Naive thymus-derived CD4-positive, alpha-beta T cell (primary cell): ENCODE measurements at places on chromosomes 1 and 21. TPM values are rescaled to one million over a fixed set of nuclear protein-coding genes. Genes with fewer than 3 reads are reported as not detected.

- H3K36me3 ChIP-seq, result no peaks in the 10 kb centered on the region
- no peak overlapping the region for H3K4me3 ChIP-seq
- H3K4me1 ChIP-seq, result no peaks in the 10 kb centered on the region
- no peaks in the 10 kb centered on the region for H3K27me3 ChIP-seq
Observed at GRCh38 chr1:172410027-172410426, 10.5 kb upstream of the C1orf105 start.

GRCh38 chr1:67313934-67314671, 6.4 kb downstream of the IL12RB2 start:
- no peak overlapping the region for H3K27ac ChIP-seq
- H3K4me3 ChIP-seq, result no peak overlapping the region
- H3K36me3 ChIP-seq, result no peaks in the 10 kb centered on the region

DNA sequence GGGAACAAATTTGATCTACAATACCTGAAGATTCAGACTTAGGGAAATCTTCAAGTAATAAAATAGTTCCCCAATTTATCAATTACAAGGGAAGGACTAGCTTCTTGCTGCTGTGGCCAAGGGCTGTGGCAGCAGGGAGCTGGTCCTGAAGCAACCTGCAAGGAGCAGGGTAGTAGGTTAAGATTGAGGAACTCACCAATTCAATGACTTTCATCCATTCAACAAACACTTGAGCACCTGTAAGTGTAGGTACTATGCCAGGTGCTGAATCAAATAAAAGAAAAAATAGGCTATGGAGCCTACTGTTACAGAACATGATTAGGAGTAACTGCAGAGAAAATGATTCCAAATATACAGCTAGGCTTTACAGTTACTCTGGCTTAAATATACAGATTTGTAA, 64.2 kb upstream of the RBM34 start:
- H3K27ac ChIP-seq, result no peak overlapping the region
- DNase-seq, result no peak
- H3K4me1 ChIP-seq, result no peaks in the 10 kb centered on the region
- peaks cover 65% of the 10 kb centered on the region for H3K36me3 ChIP-seq
- no peaks in the 10 kb centered on the region for H3K27me3 ChIP-seq

DNA sequence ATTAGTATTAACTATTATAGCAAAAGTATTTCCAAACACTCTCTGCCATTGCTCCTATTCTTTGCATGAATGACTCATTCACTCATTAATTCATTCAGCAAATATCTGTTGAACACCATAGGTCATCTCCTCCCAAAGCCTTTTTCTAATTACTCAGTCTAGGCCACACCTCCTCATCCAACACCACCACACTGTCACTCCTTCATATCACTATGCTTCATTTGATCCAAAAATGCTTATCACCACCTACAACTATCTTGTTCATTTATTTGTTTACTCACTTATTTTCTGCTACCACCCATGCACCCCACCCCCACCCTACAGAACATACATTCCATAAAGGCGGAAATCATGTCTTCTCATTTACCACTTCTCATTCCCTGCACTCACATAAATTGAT, 94.4 kb upstream of the TNFSF4 start:
- H3K36me3 ChIP-seq, result no peaks in the 10 kb centered on the region
- H3K4me1 ChIP-seq, result peaks cover 6% of the 10 kb centered on the region
- no peak overlapping the region for H3K4me3 ChIP-seq
- H3K27me3 ChIP-seq, result no peaks in the 10 kb centered on the region

GRCh38 chr1:186496171-186496851, 35.4 kb upstream of the PDC start:
- H3K36me3 ChIP-seq, result no peaks in the 10 kb centered on the region
- no peaks in the 10 kb centered on the region for H3K27me3 ChIP-seq
- H3K27ac ChIP-seq, result no peak overlapping the region
- no peaks in the 10 kb centered on the region for H3K4me1 ChIP-seq

DNA sequence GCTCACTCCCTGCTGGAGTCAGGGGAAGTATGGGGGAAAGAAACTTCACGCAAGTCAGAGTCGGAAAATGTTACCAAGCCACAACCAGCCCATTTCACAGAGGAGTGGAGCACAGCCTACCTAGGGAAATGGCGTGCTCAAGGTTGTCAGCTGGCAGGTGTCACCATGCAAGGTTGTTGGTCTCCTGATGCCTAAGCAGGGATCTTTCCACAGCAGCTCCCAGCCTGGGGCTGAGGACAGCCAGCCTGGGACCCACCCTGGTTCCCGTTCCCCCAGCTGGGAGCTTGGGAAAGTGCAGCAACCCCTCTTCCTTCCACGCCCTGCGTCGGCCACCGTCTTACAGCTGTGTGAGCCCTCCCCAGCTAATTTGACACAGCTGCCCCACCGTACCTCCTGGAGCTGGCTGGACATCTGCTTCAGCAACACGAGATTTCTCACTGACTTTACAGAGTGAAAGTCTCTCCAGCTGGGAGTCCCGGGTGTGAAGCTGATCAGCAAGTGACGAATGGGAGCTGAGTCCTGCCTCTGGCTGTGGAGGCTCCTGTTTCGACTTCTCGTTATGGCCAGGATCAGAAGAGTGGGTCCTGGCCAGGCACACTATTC, 224.6 kb upstream of the RAB4A start:
- no peaks in the 10 kb centered on the region for H3K27me3 ChIP-seq
- DNase-seq, result no peak
- H3K36me3 ChIP-seq, result no peaks in the 10 kb centered on the region

ADGRL2 gene
- total RNA-seq, result not detected

NTMT2 gene
- total RNA-seq, result not detected

CFHR1 gene
- not detected for total RNA-seq

DNA sequence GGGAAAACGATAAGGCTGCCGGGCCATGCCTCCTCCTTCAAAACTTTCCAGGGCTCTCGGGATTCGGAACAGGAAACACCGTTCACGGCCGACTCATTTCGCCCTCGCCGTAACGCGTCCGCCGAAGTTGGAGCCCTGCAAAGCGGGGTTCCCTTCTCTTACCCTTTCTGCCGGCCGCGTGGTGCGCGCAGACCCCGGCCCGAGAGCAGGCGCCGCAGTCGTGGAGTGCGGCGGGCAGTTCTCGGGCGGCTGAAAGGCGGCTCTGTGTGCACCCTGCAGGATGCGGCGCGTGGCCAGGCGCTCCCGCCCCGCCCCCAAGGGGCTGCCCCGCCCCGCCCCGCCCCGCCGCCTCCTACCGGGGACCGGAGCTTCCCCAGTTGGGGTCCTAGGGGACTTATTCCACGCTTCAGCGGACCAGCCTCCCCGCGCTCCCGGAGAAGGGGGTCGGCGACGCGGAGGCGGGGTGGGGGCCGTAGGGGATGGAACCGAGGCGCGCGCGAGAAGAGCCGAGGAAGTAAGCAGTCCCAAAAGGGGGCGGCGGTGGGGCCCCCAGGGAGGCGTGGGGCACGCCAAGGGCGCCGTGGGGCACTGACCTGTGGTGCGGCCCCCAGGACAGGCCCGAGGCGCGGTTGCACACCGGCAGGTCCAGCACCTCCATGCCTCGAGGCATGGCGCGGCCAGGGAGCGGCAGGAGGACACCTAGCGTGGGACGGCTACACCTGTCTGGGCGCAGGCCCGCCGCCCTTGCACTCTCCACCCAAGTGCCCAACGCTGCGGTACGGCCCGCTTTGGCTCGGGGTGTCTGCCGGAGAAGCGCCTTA, at the start of gene MCOLN2:
TSS of gene MCOLN2 (minus strand) at position 268 of the 821 bp plus-strand sequence. CDS start at position 27, 241 bp downstream.
- DNase-seq, result peak; percentile 37
- H3K4me3 ChIP-seq, result peak within 1 kb of the TSS; percentile 77
- H3K27ac ChIP-seq, result no peak within 1 kb of the TSS
- peaks cover 13% of the 10 kb centered on the region for H3K27me3 ChIP-seq
- no peaks in the 10 kb centered on the region for H3K36me3 ChIP-seq

GRCh38 chr1:209627027-209627731, 25.0 kb downstream of the LAMB3 start:
- no peak overlapping the region for H3K27ac ChIP-seq
- DNase-seq, result no peak
- no peaks in the 10 kb centered on the region for H3K36me3 ChIP-seq
- H3K4me1 ChIP-seq, result no peaks in the 10 kb centered on the region
- no peak overlapping the region for H3K4me3 ChIP-seq
- H3K27me3 ChIP-seq, result no peaks in the 10 kb centered on the region

DNA sequence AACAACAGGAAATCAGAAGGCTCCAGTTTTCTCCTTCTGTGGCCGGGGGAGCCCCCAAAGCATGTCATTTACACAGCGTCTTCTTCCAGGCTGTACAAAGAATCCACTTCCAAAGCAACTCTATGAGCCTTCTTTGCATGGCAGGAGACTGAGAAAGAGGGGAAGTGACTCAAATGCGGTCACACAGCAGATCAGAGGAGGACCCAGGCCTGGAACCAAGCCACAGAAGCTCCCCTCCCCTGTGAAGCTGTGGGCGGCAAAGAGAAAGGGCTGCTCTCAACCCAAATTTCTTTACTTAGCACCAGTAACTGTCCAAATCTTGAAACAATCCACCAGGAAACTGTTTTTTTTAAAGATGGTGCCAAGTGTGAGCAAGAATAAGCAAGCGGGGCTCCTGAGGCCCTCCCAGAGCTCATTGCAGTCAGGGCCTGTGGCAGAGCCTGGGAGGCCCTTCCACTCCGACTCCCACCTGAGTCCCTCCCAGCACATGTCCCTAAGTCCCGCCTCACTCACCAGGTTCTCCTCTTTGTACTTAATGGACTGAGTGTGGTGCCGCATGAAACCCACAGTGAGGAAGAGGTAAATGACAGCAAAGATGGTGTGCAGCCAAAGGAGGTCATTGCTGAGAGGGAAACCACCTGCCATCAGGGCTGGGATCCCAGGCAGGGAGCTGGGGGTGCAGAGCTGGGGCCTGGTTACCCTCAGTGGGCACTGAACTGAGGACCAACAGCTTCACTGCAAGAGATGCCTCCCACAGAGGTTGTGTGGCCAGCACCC, 15.9 kb downstream of the TMEM63A start:
- peak; percentile 74 for DNase-seq
- no peaks in the 10 kb centered on the region for H3K27me3 ChIP-seq
- no peak overlapping the region for H3K4me3 ChIP-seq
- peaks cover 42% of the 10 kb centered on the region for H3K36me3 ChIP-seq

GRCh38 chr1:225209153-225209552, 218.7 kb downstream of the LBR start:
- H3K36me3 ChIP-seq, result no peaks in the 10 kb centered on the region
- no peak for DNase-seq
- no peak overlapping the region for H3K27ac ChIP-seq
- no peaks in the 10 kb centered on the region for H3K4me1 ChIP-seq

CFHR2 gene
- total RNA-seq, result not detected

DNA sequence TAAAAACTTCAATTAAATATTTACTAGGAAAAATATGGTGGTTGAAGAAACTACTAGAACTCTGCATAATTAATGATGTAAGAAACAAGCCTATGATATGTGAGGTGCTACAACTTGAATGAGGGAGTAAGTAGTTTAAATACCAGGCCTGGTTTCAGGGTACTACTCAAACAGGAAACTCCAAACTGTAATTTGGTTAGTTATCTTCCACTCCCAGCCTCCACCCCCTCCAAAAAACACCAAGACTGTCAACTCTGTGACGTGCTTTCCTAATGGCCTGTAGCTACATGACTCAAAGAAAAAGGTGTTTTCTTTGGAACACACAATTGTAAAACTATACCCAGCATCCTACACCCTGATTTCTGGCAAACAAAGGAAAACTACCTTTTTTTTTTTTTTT, 55.9 kb upstream of the RCC1 start:
- H3K4me3 ChIP-seq, result no peak overlapping the region
- no peak for DNase-seq
- H3K4me1 ChIP-seq, result peaks cover 4% of the 10 kb centered on the region
- no peaks in the 10 kb centered on the region for H3K27me3 ChIP-seq
- no peak overlapping the region for H3K27ac ChIP-seq

PTGFRN gene
- total RNA-seq, result 5.6 and 10.2 TPM in 2 replicates

LYPD8 gene
- not detected for total RNA-seq

DNA sequence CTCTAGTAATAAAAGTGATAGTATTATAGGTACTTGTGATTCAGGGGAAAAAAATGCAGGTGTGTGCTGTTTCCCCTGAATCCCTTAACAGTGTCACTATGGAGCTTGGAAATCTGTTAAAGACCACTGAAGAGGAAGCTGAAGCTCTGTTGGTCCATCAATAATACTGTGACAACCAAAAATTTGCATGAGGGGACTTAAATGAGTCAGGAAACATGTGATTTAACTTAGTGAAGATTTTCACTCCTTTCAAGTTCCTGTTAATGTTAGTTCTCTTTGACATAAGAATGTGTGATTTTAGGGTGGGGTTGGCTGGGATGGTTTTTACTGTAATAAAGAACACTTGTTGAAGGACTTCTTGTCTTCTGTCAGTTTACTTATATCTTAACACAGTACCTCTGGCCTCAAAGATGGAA, 32.0 kb downstream of the VANGL2 start:
- H3K4me1 ChIP-seq, result peaks cover 50% of the 10 kb centered on the region
- H3K36me3 ChIP-seq, result no peaks in the 10 kb centered on the region
- H3K27me3 ChIP-seq, result no peaks in the 10 kb centered on the region
- no peak for DNase-seq

ZNF593OS gene
- total RNA-seq, result not detected

DNA sequence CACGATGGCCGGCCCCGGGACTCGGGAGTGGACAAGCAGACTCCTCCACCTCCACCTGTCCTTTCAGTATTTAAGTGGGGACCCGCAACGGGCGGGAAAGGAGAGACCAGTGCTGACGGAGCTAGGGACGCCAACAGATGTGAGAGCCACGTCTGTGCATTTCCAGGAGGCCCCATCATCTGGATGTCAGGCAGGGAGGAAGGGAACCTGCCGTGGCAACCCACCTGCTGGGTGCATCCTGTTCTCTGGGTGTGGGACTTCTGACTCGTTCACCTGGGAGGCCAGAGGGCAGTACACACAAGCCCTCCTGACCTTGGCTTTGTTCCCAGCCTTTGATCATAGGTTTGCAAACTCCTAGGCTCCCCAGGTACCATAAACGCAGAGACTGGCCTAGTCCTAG, 5.6 kb upstream of the PCBP3 start:
- H3K4me3 ChIP-seq, result no peak overlapping the region
- H3K4me1 ChIP-seq, result peaks cover 27% of the 10 kb centered on the region
- DNase-seq, result no peak
- no peaks in the 10 kb centered on the region for H3K36me3 ChIP-seq

DNA sequence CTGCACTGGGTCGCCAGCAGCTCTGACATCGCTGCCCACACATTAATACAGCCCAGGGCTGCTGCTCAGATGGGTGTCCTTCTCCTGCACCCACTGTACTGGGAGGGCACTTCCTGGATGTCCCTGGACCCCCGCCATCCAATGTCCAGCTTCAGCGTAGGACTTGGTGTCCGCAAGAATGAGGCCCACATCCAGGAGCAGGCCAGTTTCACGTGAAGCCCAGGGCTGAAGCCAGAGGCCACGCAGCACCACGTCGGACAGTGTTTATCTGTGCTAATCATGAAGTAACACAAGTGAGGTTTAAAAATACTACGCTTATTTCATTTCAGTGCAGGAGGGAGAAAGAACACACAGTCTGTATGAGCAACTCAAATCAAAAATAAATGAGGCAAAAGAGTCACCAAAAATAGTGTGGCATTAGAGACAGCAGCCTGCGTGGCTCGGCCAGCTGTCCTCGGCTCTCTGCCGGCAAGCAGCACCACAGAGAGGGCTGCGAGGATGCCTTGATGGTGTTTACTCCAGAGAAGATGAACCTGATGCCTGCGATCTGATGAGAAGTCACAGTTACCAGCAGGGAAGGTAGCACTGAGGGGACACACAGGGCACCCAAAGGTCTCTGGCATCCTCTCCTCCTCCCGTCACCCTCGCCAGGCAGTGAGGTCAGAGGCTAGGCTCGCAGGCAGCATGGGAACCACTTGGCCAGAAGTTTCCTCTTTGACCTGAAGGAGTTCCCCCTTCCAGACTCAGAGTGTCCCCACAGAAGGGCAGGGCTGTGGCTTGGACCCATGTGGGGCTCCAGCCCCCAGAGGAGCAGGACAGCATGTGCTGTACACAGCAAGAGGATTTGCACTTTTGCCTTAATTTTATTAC, 22.1 kb upstream of the NPHP4 start:
- no peak overlapping the region for H3K4me3 ChIP-seq
- H3K36me3 ChIP-seq, result no peaks in the 10 kb centered on the region
